Activated CD4-positive, CD25-positive, alpha-beta regulatory T cell (primary cell): ENCODE measurements at places on chromosomes 11 and 22.
A peak's percentile ranks its signal among the peaks of the same experiment; 100 is the strongest.

- no peak for DNase-seq
These were observed 56.1 kb downstream of the FLI1 start for GRCh38 chr11:128749974-128750373.

DNA sequence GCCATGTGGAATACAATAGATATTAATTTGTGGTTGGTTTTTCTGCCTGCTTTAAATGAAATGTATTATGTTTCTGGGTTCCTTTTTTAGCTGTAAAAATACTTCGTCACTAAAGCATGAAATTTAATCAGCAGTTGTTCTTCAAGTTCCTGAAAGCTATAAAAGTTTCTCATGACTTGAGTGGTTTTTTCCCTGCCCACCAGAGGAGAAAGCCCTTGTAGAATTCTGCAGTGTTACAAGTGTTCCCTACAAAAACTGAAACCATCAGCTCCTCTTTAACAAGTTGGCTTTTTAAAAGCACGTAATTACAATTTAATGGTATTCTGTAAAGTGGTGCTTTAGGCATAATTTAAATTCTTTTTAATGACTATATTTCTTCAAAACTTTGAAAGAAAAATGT lies 56.2 kb downstream of the PANX1 start:
- no peak for DNase-seq

DNA sequence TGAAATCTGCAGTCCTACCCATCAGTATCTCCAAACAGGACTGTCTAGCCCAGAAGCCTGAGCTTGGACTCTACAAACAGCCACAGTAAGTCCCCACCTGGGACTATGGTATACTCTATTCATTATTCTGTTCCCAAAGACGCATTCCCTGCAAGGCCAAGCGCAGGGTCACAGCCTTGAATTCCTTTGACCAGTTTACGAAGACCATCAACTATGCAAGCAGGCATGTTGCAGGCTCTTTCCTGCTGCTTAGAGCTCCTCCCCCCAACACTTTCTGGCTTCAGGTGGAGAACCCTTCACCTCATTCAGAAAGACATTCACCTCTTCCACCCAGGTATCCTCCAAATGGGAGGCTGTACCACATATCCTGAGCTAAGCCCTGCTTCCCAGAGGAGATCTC lies 62.5 kb downstream of the TIMP3 start:
- DNase-seq, result no peak

DNA sequence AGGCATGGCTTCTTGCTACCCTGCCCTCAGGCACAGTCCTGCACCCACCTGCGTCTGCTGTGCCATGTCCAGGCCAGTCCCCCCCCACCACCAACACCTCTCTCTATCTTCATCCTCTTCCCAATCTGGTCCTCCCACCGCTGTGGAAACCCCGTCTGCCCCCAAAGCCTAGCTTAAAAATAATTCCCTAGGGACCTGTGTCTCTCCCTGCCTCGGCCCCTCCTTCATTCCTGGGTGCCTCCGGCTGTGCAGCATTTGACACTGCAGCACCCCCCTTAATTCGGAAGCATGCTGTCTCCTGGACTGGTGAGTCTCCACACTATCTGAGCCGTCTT lies 2.5 kb upstream of the ASCL2 start:
- DNase-seq, result no peak

- DNase-seq, result no peak
These were observed 497.8 kb downstream of the MN1 start for GRCh38 chr22:27303718-27304117.

- DNase-seq, result no peak
These were observed 1.1 kb downstream of the HMGXB4 start for GRCh38 chr22:35258191-35258988.

DNA sequence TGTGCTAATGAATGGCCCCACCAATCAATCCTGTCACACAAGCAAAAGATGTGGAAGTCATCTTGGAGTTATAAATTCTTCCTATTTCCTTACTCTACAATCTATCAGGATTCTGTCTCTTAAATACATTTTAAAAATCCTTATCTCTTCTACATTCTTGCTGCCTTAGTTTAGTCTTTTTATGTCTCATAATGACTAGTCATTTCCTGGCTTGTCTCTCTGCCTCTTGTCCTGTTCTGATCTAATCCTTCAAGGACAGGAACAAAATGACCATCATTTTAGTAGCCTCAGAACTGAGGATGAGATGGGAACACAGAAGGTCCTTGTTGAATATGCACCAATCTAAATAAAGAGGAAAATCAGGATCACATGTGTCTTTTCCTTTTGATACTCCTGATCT lies 56.6 kb upstream of the LIN7C start:
- no peak for DNase-seq

DNA sequence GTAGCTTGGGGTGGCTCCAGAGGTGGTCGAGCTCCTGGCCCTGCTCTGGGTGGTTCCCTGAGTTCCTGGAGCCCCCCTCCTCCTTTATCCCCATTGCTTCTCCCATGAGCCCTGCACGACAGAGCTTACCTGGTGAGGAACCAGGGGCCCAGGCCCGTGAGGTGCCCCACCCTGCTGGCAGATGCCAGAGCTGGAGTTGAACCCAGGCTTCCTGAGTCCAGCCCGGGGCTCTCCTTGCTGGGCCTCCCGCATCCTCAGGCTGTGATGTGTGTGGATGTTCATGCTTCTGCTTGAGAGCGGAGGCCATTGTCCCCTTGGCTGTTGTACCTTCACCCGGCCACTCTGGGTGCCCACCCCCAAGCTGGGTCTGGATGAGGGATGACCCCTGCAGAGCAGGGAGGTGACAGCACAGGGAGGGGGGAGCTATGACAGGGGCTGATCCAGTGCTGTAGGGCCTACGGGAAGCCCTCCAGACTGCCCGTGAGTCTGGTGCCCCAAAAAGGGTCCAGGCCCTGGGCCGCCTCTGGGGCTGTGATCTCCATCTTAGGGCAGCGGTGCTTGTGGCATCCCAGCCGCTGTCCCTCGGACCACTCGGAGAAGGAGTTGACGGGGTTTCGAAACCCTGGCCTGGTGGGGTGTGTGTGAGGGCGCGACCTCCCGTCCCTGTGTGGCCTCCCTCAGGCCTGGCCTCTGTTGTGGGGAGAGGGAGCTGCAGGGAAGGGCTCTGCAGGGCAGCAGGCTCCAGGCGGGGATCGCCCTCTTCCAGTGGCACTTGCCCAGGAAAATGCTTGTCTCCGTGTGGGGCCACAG lies 14.4 kb downstream of the MPPED1 start:
- DNase-seq, result no peak

DNA sequence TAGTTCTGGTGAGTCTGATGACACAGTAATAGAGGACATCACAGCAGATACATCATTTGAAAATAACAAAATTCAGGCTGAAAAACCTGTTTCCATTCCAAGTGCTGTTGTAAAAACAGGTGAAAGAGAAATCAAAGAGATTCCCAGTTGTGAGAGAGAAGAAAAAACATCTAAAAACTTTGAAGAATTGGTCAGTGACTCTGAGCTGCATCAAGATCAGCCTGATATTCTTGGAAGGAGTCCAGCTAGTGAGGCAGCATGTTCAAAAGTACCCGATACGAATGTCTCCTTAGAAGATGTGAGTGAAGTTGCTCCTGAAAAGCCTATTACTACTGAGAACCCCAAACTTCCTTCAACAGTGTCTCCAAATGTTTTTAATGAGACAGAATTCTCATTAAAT lies 38.7 kb downstream of the RTN3 start:
- no peak for DNase-seq

- no peak for DNase-seq
These were observed 4.7 kb downstream of the PITPNM1 start for GRCh38 chr11:67500484-67500821.

GRCh38 chr11:79026803-79027445 lies 413.9 kb downstream of the TENM4 start:
- DNase-seq, result no peak

GRCh38 chr11:19241260-19242178 lies 774 bp upstream of the E2F8 start:
- no peak for DNase-seq

DNA sequence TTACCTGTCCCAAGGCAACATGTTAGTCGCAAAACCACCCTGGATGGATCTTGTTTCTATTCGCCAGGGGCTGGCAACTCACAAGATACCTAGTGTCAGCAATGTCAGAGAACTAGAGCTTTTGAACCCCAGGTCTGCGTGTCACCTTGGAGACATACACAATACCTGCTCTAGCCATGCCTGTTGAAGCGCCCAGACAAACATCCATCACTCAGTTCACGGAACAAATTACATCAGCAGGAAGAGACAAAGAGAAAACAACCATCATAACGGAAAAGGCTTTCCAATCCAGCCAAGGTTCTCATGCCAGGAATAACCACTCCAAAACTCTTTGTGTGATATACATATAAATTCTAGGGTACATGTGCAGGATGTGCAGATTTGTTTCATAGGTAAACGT lies 2.2 kb downstream of the CD59 start:
- no peak for DNase-seq

GRCh38 chr11:548700-549603 lies 11.6 kb downstream of the LMNTD2 start:
- DNase-seq, result no peak

DNA sequence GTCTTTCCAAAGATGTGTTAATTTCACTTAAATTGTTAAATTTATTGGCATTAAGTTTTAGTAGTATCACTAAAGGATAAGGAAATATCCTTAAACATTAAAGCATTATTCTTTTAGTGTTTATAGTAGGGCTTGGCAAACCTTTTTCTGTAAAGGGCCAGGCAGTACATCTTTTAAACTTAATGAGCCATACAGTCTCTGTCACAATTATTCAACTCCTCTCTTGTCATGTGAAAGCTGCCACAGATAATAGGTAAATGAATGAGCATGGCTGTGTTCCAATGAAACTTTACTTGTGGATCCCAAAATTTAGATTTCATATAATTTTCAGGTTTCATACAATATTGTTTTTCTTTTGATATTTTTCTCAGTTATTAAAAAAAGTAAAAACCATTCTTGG lies 268.2 kb upstream of the C11orf87 start:
- no peak for DNase-seq

GRCh38 chr11:18721561-18722292 lies 4.3 kb downstream of the IGSF22 start:
- DNase-seq, result peak; percentile 14

GRCh38 chr11:123228496-123229163 lies 33.6 kb upstream of the CLMP start:
- no peak for DNase-seq

DNA sequence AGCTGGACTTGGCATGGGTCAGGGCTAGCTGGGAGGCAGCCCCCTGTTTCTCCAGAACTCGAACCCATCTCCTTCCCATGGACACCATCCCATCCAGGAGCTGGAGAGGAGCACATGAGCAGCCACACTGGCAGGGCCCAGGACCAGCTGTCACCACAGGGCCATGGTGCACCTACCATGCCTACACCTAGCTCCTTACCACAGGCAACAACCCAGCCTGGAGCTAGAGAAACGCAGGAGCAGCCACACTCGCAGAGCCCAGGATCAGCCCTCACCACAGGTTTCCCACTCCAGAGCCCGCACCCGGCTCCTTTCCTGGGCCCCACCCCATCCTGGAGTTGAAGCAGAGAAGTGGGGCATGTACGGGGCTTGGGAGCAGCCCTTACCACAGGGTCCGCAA lies 50.2 kb downstream of the GAB4 start:
- no peak for DNase-seq

DNA sequence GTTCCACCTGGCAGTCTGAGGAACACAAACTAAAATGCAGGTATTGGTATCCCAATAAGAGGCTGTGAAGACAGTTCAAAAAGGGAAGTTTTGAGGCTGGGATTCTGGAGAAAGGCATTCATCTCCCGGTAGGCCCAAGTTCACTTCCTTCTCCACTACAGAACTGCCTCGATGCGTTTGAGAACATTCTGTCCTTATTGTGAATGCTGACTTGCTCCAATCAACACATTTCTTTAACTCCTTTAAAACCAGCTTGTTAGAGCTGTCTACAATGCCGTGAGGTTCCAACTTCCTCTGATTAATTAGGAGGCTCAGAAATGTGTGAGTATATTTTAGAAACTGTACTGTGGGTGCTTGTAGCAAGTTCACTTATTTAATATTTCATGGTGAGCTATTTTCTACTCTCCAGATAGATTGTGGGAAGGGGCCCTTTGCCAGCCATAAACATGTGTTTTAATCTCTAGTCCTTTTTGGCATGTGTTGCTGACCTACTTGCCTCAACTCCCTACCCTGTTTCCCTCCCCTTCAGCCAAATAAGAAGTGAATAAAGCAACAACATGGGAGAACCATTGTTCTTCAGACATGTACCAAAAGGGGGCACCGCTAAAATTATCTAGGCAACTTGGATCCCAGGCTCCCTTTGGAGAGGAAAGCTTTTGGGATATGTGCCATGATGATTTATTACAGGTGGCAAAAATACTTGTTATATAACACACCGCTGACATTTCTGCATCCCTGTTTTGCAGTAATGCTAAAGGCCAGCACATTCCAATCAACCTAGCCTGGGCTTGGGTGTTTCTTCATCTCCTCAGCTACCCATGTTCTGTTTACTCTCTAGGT lies 245.6 kb downstream of the BLID start:
- DNase-seq, result no peak

GRCh38 chr11:66371627-66372415 lies at the start of gene SLC29A2:
SLC29A2 (minus strand) TSS chr11:66371760; CDS start chr11:66371591, 169 bp downstream.
- peak; percentile 56 for DNase-seq
